Kasumi-1 (cell line): ENCODE measurements at places on chromosomes 13 and 19.

GRCh38 chr13:112968380-112968909 lies 569 bp upstream of the MCF2L start:
- DNase-seq = no peak

- DNase-seq = no peak
Measured at GRCh38 chr13:46388846-46389245, 1.8 kb upstream of the RUBCNL start.

DNA sequence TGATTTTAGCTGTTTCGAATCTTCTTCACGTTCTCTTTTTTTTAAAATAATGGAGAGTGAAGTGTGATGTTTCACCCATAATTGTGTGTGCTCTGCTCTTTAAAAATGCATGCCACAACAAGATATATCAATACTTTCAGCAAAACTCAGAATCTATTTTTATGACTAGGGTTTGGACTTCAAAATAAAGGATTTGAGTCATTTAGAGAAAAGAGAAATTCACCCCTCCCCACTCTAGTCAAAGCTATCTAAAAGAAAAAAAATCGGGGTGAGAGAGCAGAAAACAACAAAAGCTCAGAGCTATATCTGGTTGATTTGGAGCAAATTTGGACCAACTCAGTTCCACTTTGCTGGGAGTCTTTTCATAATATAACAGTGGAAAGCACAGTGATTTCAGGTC lies 244.5 kb downstream of the DNAJC15 start:
- DNase-seq = no peak

GRCh38 chr19:16327501-16327900 lies 2.9 kb downstream of the KLF2 start:
- peak; percentile 25 for DNase-seq

DNA sequence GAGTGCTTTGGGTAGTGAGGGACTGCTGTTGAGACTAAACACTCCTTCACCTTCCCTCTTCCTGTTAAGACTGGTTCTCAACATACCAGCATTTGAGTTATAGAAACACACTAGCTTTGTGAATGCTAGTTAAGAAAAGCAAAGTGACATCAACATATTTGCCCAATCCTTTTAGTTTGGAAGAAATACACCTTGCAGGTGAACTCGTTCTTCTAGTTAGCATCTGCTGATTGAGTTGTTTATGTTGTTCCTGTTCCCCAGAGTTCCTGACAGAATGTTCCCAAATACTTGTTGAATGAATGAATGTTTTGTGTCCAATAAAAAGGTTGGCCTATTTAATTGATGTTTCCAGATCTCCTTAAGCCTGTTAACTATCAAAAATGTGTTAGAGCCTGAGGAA lies 7.1 kb downstream of the LMO7 start:
- DNase-seq = no peak

DNA sequence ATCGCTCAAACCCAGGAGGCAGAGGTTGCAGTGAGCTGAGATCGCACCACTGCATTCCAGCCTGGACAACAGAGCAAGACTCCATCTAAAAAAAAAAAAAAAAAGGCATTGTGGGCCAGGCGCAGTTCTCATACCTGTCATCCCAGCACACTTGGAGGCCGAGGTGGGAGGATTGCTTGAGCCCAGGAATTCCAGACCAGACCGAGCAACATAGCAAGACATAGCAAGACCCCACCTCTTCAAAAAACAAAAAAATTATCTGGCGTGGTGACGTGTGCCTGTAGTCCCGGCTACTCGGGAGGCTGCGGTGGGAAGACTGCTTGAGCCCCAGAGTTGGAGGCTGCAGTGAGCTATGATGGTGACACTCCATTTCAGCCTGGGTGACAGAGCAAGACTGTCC lies 18.0 kb downstream of the PIP5K1C start:
- no peak for DNase-seq

DNA sequence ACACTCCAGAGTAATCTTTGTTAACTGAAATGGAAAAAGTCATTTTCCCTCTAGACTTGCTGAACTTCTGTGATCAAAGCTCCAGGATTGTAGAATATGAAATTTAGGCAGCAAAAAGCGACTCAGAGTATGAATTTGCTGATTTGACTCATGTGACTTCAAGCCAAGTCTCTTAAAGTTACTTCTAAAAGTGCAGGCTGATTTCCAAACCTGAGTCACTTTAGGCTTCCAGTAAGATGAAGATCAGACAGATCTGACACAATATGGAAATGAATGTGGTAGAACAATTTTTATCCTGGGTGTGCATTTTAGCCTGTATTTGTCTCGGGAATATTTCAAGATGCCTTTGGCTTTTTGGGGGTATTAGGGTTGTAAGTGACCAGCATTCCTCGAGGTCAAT lies 151.0 kb upstream of the TMTC4 start:
- no peak for DNase-seq

DNA sequence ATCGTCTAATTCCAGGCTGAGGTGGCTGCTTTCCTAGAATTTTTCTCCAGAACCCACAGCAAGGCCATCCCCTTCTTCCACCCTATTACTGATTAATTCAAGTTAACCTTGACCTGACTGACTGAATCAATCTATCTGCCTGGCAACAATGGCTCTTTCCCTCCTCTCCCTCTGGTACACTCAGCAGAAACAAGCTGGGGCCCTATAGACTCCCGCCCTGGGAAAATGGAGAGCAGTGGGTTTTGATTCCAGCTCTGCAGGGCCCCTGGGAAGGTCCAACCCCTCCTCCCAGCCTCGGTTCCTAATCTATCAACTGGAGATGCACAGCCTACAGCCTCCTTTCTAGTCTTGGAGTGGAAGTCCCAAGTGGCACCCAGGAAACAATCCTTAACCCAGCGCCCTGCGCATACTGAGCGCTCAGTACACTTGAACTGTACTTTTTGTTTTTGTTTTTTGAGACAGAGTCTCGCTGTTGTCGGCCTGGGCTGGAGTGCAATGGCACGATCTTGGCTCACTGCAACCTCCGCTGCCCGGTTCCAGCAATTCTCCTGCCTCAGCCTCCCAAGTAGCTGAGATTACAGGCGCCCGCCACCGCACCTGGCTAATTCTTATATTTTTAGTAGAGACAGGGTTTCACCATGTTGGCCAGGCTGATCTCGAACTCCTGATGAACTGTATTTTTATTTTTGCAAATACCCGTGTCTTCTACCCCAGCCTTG lies 5.2 kb upstream of the C3 start:
- no peak for DNase-seq

GRCh38 chr13:66745307-66745706 lies 484.8 kb downstream of the PCDH9 start:
- DNase-seq = no peak
